Activated T-helper 9 cell treated with anti-CD3 and anti-CD28 coated beads, Interleukin-2, amount 50 U/mL, for 16 hours (primary cell): ENCODE measurements at places on chromosomes 11 and 22.

GRCh38 chr11:133993107-133993506 is 36.3 kb upstream of the IGSF9B start:
- no peak for DNase-seq

DNA sequence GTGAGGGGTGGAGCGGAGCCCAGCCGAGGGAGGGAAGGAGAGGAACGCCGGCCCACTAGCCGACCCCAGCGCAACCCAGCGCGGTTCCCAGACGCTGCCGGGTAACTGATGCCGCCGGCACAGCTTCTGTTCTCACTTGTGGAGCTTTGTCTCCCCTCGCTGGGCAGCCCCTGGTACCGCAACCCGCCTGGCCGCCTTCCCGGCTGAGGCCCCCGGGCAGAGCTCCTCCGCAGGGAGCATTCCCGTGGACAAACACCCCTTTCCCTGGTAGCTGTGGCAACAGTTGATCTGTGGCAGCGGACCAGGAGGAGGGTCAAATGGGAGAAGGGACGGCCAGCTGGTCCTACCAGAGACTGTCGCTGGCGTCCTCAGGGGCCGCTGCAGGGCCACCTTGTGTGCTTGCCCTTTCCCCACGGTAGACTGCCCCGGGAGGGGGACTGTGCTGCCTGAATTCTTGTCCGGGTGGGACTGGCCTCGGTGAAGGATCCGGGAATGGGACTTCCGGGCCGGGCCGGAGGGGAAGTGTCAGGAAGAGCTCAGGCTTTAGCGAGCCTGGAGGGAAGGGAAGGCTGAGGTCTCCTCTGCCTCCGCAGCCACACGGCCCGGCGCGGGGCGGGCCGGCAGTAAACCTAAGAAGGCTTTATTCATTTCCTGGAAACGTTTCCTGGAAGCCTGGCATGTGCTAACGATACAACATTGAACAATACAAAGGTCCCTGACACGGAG is 468.0 kb downstream of the OPCML start:
- DNase-seq: no peak

- no peak for DNase-seq
These were observed 42.4 kb downstream of the ZBTB44 start for GRCh38 chr11:130272336-130272735.

DNA sequence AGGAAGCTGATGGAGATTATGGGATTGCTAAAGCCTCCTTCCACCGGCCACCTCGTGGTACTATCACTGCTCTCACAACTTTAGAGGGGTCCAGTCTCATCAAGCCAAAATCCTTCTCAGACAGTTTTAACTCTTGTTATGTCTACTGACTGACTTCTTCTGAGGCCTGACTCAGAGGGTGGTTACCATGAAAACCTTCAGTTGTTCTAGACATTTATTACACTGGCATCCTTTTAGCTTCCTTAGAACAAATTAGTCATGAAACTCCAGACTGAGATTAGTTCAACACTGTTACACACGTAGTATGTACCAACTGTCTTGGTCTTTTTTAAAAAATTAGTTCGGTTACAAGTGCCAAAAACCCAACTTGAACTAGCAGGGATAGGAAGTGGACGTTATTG is 7.5 kb downstream of the DIXDC1 start:
- DNase-seq: no peak

GRCh38 chr11:93000511-93001476 is 31.3 kb downstream of the MTNR1B start:
- no peak for DNase-seq

GRCh38 chr11:1241706-1242105 is 18.8 kb downstream of the MUC5B start:
- DNase-seq: no peak

DNA sequence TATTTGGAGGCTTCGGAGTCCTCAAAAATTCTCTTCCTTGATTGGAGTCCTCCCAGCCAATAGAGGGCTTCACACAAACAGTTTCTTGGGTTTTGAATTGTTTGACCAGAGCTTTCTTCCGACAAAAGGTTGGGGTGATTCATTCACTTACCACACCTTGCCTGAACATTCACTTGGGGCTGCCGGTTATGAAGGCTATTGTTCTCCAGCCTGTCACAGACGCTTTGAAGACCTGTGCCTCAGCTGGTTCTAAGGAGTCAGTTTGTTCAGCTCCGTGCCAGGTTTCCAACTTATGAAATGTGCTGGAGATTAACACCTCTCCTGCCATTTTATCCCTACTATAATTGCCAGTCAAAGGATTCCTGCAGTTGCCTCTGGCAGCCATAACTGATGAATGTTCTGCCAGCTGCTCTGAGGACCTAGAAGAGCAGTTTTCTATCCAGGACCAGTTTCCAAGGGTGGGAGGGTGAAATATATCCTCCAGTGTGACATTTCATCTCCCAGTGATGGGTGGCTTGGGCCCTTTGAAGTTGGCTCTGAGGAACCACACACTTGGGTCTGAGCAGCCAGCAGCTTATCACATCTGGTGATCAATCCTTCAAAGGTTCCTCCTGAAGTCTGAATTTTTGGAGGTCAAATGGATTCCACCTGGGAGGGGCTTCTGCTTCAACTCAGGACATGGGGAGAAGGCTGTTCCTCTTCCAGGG is 31.4 kb downstream of the LIMK2 start:
- DNase-seq: no peak

DNA sequence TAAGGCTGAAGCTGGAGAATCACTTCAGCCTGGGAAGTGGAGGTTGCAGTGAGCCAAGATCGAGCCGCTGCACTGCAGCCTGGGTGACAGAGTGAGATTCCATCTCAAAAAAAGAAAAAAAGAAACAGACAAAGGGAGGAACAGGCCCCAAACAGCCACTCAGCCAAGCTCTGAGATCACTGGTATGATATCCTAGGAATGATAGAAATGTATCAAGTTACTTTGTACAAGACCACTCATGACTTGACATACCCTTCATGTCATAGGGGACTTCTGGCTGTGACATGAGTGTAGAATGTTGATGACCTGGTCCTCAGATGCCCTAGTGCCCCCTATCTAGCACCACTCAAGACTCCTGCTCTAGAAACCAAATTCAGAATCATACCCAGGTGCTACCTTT is 216.5 kb downstream of the NAV2 start:
- no peak for DNase-seq

DNA sequence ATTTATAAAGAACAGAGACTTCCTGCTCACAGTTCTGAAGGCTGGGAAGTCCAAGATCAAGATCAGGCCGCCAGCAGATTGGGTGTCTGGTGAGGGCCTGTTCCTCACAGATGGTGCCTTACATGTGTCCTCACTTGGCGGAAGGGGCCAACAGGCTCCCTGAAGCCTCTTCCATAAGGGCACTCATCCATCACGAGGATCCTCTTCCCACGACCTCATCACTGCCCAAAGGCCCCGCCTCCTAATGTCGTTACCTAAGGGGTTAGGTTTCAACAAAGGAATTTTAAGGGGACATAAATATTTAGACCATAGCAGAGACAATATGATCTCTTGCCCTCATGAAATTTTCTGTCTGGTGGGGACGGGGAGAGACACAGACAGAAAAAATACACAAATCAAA is 18.6 kb downstream of the TP53AIP1 start:
- no peak for DNase-seq

- no peak for DNase-seq
These were observed 91.9 kb downstream of the LRRC32 start for GRCh38 chr11:76578654-76579055.

- no peak for DNase-seq
These were observed 17.3 kb downstream of the RNF121 start for GRCh38 chr11:71946144-71946571.

GRCh38 chr11:68545796-68546195 is 85.2 kb downstream of the PPP6R3 start:
- DNase-seq: no peak

DNA sequence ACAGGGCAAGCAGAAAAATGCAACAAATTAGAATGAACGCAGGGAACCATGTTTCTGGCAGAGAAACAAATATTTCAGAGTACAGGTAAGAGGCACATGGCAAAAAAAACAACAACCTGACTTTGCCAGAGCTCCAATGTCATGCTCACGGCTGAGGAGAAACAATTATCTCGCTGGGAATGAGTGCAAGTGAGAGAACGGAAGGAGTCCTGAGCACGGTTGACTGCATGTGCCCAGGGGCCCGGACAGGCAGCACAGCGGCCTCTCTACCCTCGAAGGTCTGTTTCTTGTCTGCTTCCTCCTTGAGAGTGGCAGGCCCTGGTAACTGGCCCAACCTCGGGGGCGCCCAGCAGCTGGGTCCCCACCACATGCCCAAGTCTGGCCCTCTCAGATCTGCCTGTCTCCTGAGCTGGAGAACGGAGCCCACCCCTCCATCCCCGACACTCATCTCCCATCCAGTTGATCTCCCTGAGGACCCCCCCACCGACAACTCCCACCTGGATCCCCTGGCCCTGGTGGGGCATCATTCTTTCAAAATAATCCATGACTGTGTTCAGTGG is 24.6 kb upstream of the RTN4R start:
- DNase-seq: no peak

DNA sequence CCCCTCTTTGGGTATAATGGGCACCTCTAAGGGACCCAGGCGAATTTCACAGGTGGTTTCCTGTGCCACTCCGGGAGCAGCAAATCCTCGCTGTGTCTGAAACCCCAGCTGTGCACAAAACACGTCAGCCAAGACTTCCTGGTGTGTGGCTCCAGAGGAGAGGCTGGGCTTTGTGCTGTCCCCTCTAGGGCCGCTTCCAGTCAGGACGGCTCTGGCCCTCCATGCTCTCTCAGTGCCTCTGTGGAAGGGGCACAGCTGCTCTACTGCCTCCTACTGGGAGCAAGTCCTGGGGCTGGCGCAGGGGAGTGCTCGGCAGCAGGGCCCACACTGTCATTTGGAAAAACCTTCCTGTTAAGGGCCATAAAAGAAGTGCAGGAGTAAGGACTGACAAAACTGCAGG is 23.7 kb upstream of the ARFGAP3 start:
- DNase-seq: no peak

DNA sequence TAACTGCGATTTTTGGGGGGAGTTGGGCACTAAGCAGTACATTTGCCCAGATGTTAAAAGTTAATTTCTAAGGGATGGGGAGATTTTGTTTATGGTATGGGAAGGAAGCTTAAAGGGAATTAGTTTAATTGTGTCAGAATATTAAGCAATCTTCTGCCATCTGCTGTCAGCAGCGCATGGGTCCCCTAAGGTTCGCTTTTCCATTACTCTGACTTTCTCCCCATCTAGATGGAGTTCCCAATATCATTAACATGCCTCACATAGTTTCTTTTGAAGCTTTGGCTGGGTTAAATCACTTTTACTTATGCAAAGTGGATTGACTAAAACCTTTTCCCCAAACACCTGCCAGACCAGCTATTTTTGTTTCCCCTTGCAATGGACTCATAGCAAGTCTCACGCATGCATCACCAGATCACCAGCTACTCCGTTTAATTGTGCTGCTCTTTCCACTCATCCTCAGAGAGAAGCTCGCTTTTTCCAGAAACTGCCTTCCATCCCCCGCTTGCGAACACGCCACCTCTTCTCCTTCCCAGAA is 172.7 kb downstream of the FAT3 start:
- no peak for DNase-seq

GRCh38 chr11:93166194-93166593 is 31.6 kb downstream of the SLC36A4 start:
- no peak for DNase-seq

DNA sequence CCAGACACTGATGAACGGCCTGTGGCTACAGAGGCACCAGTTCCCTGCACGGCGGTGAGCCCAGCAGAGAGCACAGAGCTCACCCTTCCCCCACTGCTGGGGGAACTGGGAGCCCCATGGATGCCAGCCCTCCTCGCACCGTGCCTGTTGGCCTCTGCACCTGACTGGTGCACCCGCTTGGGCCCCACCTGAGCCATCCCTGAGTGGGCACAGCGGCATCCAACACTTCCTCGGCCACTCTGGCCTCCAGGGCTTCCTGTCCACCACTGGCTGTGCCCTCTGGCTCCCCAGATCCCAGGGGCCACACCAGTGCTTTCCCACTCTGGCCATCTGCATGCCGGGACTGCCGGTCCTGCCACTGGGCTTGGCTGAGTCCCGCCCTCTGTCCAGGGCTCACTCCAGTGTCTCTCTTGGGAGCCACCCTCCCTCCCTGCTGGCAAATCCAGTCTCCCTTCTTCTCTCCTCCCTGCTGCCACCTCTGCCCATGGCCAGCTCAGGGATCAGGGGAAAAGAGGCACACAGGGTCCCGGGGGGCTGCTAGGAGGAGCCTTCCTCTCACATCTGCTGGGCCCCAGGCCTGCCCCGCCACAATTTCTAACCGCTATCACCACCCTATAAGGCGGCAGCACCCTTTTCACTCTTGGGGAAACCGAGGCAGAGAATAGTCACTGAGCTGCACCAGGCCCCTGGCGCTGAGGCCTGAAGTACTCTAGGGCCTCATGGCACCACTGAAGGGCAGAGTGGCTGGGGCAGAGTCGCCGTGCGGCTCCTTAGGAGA is 33.0 kb downstream of the GNB1L start:
- DNase-seq: no peak

DNA sequence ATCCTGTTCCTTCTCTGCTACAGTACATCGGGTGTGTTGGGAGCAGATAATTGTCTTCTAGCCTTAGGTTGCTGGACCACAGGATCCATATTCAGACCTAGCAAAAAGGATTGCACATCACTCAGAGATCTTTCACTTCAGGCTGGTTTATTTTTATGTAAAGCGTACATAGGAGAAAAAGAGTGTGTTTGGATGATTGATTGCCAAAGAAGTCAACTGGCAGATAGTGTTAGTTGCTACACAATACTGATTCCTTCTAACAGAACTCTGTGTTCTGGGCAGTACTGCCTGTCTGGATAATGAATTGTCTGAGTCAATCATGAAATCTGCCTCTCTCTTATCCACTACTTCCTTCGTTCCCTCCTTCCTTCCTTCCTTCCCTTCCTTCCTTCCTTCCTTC is 31.0 kb upstream of the PGM2L1 start:
- no peak for DNase-seq

GRCh38 chr11:19979519-19979845 is 180.8 kb downstream of the DBX1 start:
- no peak for DNase-seq

- no peak for DNase-seq
These were observed 1.1 kb downstream of the EWSR1 start for GRCh38 chr22:29269230-29269604.

DNA sequence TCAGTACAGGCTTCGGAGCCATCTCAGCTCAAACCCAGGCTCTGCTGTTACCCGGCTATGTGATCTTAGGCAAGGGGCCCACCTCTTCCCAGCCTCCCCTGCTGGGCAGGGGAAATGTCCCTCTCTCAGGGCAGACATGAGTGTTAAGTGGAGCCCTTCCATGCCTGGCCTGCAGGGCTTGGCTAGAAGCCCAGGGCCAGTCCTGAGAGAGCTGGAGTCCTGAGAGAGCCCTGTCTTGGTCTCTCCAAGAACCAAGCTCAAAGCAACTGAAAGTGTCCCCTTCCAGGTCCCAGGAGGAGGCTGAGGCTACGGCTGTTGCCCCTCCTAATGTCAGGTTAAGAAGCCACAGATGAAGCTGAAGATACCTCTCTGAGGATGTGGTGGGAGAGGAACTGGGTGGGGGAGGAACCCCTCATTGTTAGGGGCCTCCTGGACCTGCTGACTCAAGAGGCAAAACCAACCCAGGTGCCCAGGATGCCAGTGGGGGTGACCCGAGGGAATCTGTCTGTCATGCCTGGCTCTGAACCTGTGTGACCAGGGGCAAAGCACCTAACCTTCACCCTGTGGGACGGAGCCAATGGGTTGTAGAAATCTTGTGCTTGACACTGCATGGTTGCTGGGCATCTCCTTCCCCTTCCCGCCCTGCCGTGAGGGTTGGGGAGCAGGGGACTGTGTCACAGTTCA is 4.2 kb downstream of the ZP1 start:
- DNase-seq: no peak

GRCh38 chr11:71530602-71531001 is 3.5 kb downstream of the KRTAP5-7 start:
- no peak for DNase-seq
